ENCODE measurements at places on chromosomes 7 and 10.

GRCh38 chr10:112471878-112472487 is 25.0 kb downstream of the VTI1A start:
- DNase-seq: peak; percentile 0

DNA sequence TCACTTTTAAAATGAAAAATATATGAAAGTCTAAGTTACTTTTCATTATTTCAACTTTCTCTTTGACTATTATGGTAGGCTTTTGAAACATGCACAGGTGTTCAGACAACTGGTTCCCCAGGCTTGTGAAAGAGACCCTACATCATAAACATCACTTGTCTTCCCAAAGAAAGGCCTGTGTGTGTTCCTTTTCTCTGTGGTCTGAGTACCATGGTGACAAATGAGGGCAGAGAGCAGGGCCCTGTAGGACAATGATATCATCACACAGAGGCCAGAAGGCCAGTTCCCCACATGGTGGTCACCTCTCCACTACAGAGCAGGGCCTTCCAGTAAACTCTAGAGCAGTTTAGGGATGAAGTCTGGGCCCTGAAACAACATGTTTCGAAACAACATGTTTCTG is 288.8 kb downstream of the USP6NL start:
- no peak for DNase-seq

GRCh38 chr10:91088300-91089140 is 131.9 kb upstream of the PCGF5 start:
- no peak for DNase-seq

DNA sequence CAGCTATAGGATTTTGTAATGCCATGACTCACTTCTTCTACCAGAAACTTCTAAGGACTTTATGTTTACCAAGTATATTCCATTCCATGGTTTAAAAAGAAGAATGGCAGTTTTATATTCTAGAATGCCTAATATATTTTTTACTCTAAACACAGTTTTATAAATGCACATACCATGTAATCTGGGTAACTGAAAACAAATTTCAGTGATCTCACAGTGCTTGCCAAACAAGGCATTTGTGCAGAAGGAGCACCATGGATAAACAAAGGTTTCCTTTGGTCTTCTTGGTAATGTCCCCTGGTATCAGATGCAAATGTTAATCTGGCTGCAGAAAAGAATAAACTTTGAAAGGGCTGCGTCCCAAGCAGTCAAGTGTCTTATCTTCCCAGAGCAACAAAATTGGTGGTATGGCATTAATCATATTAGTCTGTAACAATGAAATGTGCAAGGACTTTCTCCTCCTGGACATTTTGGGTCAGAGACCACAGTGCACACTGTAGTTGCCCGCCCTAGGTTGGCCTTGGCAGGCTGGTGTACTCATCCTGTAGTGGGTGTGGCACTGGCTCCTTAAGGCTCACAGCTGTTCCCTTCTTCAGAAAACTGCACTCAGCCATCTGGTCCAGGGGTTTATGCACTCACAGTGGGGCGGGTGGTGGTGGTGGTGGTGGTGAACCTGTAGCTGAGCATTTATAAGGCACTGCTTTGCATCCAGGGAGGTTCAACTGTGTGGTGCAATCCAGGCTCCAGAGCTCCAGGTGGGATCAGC is 56.7 kb downstream of the LAMB4 start:
- no peak for DNase-seq

- no peak for DNase-seq
Observed at GRCh38 chr10:63798599-63799498, 277.6 kb downstream of the REEP3 start.

- DNase-seq: no peak
Observed at GRCh38 chr7:158611541-158611940, 23.9 kb upstream of the PTPRN2 start.

- DNase-seq: no peak
Observed at GRCh38 chr7:90536449-90536848, 59.7 kb upstream of the CDK14 start.

- DNase-seq: no peak
Observed at GRCh38 chr7:38283107-38283506, 9.7 kb upstream of the TARP start.

- DNase-seq: no peak
Observed at GRCh38 chr7:91569728-91570457, 305.7 kb downstream of the FZD1 start.

DNA sequence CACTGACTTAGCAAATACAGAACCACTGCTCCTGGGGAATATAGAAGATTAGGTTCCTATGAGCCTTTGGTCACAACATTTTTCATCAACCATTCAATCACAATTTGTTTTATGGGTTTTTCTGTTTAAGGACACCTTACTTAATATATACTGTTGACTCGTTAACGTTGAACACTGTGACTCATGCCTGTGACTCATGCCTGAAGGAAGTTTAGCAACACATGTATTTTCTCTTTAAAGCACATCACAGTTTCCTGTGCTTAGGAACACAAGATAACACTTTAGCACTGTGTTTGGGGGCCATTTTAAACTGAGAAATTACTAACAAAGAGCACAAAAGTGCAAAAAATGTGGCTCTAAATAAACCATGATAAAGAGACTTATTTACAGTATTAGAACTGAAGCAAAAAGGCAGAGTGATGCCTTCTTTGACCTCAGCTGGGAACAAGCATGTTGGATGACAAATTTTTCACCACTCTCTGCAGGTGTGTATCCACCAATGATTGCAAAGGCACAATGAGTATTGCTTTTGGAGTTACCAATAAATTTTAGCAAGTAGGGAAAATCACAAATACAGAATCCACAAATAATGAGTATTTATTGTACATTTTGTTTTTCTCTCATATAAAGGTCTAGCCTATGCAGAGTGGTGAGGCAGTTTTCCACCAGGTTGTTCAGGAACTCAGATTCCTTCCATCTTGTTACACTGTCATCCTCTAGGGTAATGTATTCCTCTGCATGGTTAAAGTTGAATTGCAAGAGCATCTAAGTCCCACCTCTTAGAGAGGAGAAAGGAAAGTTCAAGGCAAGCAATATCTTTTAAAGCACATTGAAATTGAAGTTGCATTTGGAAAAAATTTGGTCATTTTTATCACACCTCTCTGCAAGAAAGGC is 7.3 kb downstream of the FGFBP3 start:
- no peak for DNase-seq

- no peak for DNase-seq
Observed at GRCh38 chr10:49089152-49089551, 26.2 kb downstream of the VSTM4 start.

GRCh38 chr10:124648738-124649137 is 95.4 kb downstream of the FAM53B start:
- DNase-seq: peak; percentile 34

DNA sequence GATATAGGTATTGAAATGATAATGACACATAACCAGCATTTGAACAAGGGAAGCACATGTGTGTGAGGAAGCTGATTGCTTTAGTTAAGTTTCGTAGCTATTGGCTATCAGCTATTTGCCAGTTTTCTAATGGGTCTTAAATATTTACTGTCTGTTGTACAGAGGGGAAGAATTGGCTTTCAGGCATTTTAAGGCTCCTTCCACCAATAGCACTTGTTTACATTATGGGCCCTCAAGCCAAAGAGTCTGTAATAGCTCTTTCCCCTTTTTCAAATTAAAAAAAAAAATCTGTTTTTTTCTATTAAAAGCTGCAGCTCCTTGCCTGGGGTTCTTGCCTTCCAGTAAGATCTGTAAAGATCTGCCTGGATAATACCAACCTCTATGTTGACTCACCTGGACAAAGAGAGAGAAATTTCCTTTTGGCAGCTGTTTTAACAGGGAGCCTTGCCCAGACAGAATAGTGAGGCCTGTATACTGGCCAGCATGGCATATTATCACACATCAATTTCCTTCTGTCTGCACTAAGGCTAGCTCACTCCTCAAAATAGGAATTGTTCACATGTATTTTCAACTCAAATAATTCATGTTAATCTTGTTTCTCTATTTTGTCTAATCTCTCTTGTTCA is 104.7 kb upstream of the LRGUK start:
- DNase-seq: no peak

DNA sequence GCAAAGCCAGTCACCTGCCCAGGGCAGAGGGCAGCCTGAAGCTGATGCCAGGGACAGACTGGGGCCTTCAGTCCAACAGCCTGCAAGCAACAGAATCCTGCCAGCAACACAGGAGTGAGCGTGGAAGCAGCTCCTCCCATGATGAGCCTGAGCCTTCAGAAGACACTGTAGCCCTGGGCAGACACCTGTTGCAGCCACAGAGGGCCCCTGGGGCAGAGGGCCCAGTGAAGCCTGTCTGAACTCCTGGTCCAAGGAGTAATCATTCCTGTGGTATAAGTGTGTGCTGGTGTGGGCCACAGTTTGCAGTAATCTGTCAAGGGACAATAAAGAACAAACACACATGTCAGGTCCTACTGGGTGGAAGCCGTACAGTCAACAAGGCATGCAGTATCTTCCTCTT is 2.9 kb upstream of the PFKP start:
- no peak for DNase-seq

GRCh38 chr7:110780712-110781111 is 310.2 kb upstream of the LRRN3 start:
- no peak for DNase-seq

GRCh38 chr7:106744563-106745091 is 83.7 kb upstream of the CCDC71L start:
- DNase-seq: no peak

GRCh38 chr10:71213127-71213621 is 804 bp downstream of the UNC5B start:
- DNase-seq: peak; percentile 40

- DNase-seq: no peak
Observed at GRCh38 chr10:71252220-71252619, 39.9 kb downstream of the UNC5B start.

GRCh38 chr7:698515-699475 is 27.7 kb upstream of the DNAAF5 start:
- no peak for DNase-seq

- no peak for DNase-seq
Observed at GRCh38 chr7:42414941-42415505, 178.0 kb upstream of the GLI3 start.

DNA sequence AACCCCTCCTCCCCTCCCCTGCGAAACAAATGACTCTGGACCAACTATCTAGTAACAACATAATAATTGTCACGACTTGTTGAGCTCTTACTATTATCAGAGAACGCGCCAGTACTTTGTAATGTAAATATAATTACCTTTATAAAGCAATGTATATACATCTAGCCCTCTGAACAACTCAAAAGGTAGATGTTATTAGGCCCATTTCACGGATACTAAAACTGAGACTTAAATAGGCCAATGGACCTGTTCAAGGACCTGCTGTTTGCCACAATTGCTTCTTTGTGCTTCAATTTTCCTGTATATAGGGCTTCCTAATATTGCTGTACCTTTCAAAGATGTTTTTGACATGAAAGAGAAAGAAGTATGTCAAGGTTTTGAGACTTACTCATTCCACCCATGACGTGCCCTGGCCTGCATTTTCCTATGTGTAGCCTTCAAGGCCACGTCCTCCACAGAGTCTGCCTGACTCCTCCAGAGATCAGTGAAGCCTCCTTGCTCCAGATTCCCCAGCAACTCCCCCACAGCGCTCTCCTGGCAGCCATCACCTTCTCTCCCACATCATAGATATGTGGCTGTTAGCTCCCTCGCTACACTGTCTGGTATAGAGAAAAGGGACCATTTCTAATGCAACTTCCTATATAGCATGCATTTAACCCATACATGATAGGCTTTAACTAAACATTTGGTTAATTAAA is 156.6 kb downstream of the SKIDA1 start:
- no peak for DNase-seq

DNA sequence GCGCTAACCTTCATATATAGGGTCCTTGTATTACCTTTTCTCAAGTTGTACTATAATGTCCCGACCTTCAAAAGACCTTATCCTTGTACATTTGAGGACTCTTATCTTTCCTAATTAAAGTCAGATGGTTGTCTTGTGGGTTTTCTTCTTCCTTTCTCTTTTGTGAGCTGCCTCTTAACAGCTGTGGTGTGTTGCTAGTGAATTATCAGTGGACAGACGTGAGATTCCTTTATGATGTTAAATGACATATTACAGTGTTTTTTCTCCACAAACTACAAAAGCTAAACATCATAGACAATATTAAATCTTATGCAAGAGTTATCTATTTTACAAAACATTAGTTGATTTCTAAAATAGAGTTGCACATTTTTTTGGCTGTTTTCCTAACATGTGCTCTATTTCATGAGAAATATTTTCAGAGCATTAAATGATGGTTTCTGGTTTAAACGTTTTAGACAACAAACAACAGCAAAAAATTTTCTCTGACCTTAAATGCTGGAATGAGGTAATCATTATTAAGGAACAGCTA is 272.2 kb upstream of the NPVF start:
- DNase-seq: no peak

DNA sequence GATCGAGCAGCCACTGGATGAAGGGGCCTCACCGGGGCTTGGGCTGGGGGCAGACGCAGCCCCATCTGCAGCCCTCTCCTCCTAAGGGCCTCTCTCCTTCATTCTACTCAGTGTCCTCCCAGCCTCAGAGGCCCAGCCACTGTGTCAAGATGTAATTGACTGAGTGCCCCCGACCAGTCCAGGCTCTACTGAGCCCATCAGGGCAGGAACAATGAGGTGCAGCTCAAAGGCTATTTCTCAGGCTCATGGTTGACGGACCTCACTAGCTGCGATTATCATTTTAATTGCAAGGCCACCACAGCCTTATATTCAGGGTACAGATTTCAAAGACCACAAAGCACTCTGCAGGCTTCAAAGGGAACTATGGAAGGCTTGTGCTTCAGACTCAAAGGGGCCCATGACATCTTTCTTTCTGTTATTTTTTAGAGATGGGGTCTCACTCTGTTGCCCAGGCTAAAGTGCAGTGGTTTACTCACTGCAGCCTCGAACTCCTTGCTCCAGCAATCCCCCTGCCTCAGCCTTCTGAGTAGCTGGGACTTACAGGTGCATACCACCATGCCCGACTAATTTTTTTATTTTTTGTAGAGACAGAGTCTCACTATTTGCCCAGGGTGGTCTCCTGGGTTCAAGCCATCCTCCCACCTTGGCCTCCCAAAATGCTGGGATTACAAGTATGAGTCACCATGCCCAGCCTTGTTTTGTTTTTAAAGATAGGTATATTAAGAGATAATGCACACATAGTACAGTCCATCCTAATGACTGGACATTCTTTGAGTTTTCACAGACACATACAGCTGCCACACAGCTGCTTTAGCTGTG is 23.7 kb downstream of the SLC29A3 start:
- no peak for DNase-seq

DNA sequence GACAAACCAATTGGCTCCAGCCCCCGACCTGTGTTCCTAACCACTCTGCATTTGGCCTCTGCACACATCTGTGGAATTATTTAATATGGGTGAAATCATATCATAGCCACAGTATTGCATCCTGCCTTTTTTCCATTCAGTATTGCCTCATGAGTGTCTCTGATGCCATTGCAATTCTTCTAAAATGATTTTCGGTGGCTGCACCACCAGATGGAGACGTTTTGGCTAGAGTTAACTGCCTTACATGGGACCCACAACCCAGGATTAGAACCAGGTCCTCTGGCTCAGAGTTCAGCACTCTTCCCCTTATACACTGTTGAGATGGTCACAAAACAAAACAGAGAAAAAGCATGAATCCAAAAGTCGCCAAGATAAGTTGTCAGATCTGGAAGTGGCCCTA is 180.8 kb downstream of the EMX2 start:
- no peak for DNase-seq

GRCh38 chr7:134919240-134919641 is 67.1 kb upstream of the AGBL3 start:
- no peak for DNase-seq

Data from NCI-H2107 (cell line).